ENCODE measurements at places on chromosomes 13 and 19. TPM values are rescaled to one million over a fixed set of nuclear protein-coding genes. Genes with fewer than 3 reads are reported as not detected.

CEBPG gene
- 20.0 TPM for total RNA-seq

OR7D2 gene
- not detected for total RNA-seq

EXOSC5 gene
- 11.4 TPM for total RNA-seq

SNRPA gene
- total RNA-seq = 61.5 TPM

WTIP gene
- 34.2 TPM for total RNA-seq

All from placental epithelial cell (primary cell).